LHCN-M2 (cell line): ENCODE measurements at places on chromosomes 7 and 10. TPM values are rescaled to one million over a fixed set of nuclear protein-coding genes. Genes with fewer than 3 reads are reported as not detected.

DNA sequence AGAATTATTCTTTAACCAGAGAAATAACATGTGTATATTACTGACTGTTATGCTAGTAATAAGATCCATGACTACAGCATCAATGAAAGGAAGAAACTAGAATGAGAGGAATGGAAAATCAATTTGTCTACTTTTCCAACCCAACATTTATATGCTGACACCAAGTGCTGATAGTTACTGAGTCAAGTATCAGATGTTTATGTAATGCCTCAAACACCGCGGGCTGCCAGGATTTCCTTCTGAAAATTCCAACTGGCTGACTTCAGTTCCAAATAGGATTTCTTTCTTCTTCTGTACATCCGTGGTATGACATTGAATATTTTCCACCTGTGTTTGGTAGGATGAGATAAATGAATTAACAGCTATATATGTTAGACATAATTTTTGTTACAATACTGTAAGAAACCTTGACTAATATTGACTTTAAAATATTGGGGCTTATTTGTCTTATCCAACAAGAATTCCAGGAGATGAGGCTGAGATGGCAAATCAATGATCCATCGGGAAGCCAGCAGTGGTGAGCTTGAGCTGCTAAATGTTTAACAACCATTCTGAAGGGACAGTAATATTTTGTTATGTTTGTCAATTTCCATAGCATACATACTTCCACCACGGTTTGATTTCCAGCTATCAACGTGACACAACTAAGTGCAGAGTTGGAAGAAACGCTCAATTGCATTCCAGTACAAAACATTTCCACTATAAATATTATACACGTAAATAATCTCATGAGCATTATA, 435.2 kb upstream of the AUTS2 start:
- no peak for DNase-seq

GRCh38 chr7:44196450-44196872, 4.3 kb upstream of the YKT6 start:
- DNase-seq, result peak; percentile 79

The GIMAP1 gene
- total RNA-seq, result not detected in 2 replicates

- DNase-seq, result peak; percentile 78
Observed at GRCh38 chr10:18505456-18506118, 145.8 kb downstream of the NSUN6 start.

The MBL2 gene
- total RNA-seq, result not detected in 2 replicates

- no peak for DNase-seq
Observed at GRCh38 chr7:4066206-4066605, 615.9 kb upstream of the FOXK1 start.

DNA sequence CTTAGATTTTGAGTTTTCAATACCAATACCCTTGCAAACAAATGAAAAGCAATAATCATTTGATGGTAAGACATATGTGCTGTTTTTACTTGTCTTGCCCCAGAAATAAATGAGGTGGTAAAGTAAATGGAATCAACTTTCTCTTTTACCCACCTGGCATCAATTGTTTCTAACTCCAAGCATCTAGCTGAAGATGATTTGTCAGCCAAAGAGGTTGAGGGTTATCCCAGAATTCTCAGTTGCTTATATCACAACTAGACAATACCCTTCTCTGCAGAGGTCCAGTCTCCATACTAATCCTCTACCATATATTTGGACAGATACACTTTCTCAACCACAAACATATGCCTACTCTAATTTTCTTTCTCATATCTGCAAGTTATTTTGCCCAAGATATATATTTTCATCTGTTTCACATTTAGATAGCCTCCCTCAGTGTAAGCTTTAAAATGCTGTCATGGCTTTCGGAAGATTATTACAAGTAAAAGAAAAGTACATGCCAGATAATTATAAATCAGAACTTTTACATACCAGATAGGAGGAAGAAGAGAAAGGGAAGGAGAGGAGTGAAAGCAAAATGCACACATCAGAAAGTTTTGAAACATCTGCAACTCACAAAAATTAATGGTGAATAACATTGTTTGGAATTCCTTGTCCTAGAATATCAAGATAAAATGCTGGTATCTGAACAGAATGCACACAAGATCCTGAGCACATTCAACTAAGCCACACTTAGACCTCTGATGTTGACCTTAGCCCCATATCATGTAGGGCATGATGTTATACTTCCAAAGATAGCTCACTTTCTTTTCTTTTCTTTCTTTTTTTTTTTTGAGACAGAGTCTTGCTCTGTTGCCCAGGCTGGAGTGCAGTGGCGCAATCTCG, 146.6 kb downstream of the REEP3 start:
- DNase-seq, result no peak

The SFTPA2 gene
- total RNA-seq, result not detected in 2 replicates

The PRKAR2B gene
- total RNA-seq, result 0.06 and 0.26 TPM in 2 replicates

The TEX36 gene
- total RNA-seq, result not detected in 2 replicates

DNA sequence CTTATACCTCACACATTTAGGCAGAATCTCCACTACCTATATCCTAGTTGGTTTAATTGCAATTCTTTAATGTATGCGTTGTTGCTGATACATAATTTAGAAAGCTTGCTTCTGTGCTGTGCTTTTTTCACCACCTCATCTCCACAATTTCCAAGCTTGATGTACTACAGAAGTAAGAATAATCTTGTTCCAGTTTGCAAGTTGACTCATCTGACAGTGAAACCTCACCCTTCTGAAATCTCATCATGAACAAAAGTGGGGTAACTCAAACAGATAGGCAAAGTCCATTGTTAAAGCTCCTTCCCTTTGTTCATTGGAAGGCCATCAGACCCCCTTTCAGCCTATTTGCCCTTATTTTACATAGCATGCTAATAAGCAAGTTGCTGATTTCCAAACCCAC, 13.6 kb downstream of the EIF4EBP2 start:
- peak; percentile 52 for DNase-seq

GRCh38 chr10:123144697-123145541, 3.0 kb upstream of the HMX2 start:
- no peak for DNase-seq

DNA sequence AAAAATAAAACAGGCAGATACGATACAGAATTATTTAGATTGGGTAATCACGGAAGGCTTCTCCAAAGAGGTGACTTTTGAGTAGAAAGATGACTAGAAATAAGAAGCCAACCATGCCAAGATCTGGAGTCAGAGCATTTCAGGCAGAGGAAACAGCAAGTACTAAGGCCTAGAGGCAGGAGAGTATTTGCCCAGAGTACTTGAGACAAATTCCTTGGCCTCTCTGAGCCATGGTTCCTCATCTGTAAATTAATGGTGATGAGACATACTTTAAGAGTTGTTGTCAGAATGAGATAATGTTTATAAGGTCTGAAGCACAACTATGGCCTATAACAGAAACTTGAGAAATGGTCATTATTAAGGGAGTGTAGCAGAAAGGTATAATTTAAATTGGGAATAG, 15.8 kb upstream of the GPR37 start:
- DNase-seq, result no peak

DNA sequence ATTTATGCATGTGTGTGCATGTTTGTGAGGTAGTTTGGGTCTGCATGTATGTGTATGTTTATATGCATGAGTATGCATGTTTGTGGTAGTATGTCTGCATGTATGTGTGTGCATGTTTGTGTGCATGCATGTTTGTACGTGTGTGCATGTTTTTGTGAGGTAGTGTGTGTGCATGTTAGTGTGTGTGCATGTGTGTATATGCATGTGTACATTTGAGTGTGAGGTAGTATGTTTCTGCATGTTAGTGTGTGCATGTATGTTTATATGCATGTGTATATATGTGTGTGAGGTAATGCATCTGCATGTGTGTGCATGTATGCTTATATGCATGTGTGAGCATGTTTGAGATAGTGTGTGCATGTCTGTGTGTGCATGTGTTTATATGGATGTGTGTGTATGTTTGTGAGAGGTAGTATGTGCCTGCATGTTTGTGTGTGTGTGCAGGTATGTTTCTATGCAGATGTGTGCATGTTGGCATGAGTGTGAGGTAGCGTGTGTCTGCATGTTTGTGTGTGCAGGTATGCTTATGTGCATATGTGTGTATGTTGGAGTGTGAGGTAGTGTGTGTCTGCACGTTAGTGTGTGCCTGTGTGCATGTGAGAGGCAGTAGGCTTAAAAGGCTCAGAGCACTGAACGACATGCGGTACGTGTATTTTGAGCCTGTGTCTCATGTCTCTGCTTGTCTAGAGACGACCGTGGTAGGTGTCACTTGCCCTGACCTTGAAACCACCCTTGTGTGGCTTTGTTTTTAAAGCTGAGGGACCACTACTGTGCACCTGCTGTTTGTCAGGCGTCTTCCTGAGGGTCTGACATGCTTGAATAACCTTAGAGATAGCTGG, 43.7 kb downstream of the PFKP start:
- DNase-seq, result no peak

- DNase-seq, result peak; percentile 72
Observed at GRCh38 chr10:115417585-115418265, 324.6 kb downstream of the ATRNL1 start.

DNA sequence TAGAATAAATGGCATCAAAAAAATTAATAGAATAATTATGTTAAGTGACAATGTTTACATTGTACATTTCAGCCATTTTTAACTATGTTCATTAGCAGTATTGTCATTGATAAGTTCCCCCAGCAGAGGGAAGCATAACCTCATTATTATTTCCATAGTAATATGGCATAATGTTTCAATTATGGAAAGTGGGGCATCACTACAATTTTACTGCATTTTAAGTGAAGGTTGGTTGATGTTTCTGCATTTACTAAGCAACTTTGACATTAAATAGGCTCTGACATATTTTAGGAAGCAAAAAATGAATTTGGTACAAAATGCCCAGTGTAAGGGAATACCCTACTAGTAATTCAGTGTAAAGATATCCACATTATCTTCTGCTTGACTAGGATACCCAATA, 218.3 kb downstream of the SEMA3A start:
- DNase-seq, result peak; percentile 39
